CD4-positive, alpha-beta T cell treated with Interleukin-1 beta for 1 hour (primary cell): ENCODE measurements at places on chromosomes 2 and 18.
A peak's percentile ranks its signal among the peaks of the same experiment; 100 is the strongest.

- DNase-seq, result peak; percentile 25
Measured at GRCh38 chr2:64260817-64261216, 116.6 kb upstream of the PELI1 start.

DNA sequence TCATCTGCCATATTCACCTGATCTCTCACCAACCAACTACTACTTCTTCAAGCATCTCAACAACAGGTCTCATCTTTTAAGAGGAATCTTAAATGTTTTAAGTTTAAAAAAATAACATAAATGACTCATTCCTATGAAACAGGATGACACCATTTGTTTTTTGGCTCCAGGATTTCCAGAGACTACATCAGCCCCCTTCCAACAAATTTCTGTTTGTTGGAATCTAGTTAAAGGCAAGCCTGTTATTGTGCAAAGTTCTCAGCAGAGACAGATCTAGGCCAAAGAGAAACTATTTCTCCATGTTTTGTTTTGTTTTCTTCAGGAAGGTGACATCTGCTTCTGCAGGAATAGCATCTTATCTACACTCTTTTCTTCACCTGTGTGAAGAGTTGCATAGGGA, 204.8 kb upstream of the SH3BP4 start:
- DNase-seq, result no peak

GRCh38 chr2:100900156-100900795, 80.3 kb downstream of the NPAS2 start:
- DNase-seq, result no peak

- no peak for DNase-seq
Measured at GRCh38 chr18:23519734-23520133, 16.4 kb downstream of the RMC1 start.

DNA sequence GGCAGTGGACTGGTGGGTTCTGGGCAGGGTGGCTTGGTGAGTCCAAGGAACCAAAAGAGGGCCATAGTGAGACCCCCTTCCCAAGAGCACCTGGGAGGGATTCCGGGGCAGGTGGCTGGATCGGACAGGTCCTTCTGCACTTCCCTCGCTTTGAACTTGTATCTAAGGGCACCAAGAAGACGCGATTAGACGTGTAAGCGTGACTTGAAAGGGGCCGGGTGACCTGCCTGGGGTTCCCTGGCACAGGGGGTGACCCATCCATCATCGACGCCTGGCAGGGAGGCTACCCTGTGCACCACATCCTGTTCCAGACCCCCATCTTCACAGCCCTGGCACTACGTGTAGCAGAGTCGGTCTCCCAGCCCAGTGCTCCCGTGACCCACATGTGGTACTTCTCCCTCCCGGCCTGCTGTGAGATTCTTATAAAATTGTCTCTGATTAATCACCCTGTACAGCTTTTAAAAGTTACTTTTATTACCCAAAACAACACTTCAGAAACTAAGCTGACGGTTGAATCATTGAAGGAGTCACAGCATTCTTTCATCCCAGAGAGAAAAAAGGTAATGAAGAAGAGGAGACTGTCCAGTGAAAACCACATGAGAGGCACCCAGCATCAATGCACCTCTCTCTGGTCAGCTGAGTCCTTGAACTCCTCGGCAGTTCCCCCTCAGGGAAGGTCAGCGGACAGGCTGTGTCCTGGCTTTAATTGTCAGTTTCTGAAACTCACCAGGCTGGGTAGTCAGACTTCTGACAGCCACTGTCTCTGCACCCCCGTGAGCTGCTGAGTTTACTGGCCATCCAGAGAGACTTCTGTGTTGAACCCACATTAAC, 13.0 kb downstream of the SH3BP4 start:
- DNase-seq, result no peak

DNA sequence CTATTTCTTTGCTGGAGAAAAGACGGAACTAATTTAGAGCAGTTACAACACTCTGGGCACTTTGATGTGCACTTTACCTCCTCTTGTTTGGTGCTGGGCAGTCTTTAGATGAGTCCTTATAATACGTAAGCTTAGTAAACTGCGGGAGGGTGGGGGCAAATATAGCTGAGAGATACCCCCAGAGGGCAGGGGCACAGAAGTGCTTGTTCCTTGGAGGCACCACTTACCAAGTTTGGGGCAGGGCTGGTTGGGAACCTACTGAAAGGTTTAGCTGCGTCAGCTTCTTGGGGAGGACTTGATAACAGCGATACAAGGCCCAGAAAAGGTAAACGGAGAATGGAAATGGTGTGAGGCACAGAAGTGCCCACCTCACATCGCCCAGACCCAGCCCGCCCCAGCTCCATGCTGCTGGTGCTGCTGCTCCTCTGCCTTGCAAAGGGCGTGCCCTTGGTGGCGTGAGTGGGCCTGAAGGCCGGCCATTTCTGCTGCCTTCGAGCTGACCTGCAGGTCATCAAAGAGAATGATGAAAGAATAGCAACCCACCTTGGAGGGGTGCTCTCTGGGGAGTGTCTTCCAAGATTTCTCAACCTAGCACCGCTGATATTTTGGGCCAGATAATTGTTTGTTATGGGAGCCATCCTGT, 128.2 kb upstream of the EML6 start:
- DNase-seq, result no peak

GRCh38 chr2:30164131-30164925, 17.5 kb downstream of the YPEL5 start:
- DNase-seq, result no peak

DNA sequence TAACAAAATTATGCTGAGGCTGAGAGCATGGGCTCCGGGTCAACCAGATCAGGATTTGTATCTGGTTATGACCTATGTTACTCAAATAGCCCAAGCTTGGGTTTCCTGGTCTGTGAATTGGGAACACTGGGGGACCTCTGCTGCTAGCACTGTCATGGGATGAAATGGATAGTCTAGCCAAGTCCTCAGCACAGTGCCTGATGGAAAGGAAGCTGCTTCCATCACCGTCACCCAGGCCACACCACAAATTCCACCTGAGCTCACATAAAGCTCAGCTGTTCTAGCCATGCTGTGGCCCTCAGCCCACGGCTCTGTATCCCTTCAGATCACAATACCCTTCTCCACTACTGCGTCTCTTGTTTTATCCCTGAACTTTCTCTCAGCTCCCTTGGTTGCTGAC, 179.6 kb upstream of the SP5 start:
- no peak for DNase-seq

- DNase-seq, result no peak
Measured at GRCh38 chr18:63229971-63230370, 89.6 kb downstream of the BCL2 start.
